CD4-positive, alpha-beta T cell treated with Interleukin-17A for 1 hour (primary cell): ENCODE measurements at places on chromosomes 4 and X.

DNA sequence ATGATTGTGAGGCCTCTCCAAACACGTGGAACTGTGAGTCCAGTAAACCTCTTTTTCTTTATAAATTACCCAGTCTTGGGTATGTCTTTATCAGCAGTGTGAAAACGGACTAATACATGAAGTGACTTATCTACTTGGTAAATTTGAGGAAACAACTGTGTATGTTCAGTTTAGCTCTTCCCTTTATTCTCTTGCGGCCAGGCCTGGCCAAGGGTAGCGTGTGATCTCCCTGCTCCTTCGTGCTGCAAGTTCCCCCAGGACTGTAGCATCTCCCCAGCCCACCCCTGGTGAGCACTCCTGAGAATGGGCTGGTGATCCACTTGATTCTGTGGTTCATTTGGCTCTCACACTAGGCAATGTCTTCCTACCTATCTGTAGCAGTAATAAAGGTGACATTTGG, 53.2 kb upstream of the CHRNA9 start:
- no peak for DNase-seq

DNA sequence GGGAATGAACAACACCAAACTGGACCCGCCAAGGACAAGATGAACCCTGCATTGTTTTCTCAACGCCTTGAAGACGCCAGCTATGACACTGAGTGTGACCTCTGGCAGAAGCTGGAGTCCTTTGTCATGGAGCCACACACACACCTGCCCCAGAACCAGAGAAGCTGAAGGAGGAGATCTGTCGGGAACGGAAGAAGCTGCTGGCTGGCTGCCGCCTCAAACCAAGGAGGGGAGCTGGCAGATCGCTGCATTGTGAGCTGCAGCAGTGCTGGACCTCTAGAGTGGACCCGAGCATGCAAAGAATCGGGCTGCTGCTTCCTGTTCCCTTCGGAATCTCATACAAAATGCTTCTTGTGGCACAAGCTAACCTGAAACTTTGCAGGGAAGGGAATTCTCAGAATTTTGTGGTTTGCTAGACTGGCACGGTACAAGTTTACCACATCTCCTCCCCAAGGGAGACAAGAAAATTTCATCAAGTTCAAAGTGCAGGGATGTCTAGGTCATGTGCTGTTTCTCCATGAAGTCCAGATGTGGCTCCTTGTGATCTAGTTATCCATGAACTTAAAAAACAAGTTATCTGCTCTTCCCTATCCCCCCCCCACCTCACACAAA, 23.4 kb upstream of the GLRB start:
- no peak for DNase-seq

- DNase-seq: peak; percentile 36
Measured at GRCh38 chr4:1305781-1306455, 16.2 kb downstream of the MAEA start.

DNA sequence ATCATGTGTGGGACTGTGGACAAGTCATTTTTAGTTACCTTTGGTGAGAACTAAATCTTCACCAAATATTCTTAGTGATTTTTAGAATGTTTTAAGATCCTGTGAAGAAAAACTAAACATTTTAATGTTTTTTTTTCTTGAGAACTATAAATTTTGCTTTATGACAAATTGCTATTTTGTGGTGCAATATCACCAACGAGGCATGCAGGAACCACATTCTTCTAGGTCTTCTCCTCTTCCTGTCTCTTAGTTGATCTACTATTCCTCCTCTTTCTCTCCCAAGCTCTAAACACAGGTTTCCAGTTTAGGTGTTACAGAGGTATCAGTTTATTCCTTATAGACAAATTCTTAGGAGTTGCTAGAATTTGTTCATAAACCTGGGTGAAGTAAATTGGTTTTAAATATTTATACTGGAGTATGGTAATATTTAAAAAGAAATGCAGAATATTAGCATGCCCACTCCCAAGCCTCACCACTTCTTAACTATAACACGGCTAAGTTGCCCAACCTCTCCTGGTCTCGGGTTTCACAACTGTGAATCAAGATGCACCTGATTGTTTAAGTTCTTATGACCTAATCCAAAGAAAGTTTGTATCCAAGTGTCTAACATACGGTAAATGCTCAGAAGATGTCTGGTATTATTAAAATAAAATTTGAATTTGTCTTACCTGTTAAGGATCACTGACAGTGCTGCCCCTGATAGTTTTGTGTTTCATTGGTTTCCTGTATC, 56.5 kb upstream of the CLNK start:
- no peak for DNase-seq

DNA sequence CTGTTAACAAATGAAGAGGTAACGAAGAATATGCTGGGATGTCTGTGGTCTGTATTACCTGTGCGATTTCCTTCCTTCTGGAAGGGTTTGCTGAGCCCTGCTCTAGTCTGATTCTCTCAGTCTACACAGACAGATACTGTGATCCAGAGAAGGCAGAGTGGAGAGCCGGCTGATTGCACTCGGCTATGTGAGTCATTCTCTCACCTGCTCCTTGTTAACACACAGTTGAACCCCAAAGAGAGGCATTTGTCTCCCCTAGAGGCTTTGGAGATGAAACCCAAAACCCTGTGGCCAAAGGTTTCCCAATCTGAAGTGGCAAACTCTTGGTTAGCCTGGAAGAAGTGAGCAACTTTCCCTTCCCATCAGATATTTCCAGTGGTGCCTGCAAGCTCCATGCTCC, 78.1 kb upstream of the GPC4 start:
- no peak for DNase-seq

DNA sequence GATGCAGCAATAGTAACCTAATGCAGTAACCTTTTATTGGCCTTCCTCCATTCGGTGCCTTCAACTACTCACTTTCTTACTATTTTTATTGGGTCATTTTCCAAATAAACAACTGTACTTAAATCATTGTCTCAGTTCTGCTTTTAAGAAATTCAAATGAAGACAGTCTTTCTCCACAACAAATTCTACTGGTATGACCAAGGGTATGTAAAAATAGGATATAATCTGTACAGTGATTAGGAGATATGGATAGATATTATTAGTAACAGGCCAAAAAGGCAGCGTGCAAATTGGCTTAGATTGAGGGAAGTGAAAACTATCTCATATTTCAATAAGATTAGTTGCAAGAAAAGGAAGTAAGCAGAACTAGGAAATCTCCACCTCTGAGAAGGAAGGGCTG, 177.4 kb upstream of the PPP1R2C start:
- no peak for DNase-seq

DNA sequence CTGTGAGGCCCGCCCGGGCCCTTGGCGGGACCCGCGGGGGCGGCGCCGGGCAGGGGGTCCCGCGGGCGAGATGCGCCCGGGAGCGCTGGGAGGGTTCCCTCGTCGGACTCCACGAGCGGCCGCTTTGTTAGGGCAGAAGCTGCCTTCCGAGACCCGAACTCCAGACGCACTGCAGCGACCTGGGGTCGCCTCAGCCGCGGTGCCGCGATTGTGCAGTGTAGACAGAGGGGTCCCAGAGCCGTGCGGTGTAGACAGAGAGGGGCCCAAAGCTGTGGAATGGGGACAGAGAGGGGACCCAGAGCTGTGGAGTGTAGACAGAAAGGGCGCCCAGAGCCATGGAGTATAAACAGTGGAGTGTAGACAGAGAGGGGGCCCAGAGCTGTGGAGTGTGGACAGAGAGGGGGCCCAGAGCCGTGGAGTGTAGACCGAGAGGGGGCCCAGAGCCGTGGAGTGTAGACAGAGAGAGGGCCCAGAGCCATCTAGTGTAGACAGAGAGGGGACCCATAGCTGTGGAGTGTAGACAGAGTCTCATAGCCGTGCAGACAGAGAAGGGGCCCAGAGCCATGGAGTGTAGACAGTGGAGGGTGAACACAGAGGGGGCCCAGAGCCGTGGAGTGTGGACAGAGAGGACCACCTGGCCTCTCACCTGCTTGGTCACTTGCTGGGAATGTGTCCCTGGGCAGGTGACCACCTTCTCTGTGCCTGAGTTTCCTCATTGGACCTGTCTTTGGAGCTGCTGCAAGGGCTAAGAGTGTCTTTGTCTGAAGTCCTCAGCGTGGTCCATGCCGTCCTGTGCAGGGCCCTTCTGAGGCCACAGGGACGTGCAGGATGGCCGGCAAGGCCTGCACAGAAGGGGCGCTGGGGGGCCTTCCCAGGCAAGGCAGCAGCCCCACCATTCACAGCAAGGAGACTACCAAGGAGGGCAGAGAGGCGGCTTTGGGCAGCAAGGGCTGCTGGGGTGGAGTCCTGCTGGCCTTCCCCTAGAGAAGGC, 875 bp downstream of the RGS12 start:
- peak; percentile 3 for DNase-seq

DNA sequence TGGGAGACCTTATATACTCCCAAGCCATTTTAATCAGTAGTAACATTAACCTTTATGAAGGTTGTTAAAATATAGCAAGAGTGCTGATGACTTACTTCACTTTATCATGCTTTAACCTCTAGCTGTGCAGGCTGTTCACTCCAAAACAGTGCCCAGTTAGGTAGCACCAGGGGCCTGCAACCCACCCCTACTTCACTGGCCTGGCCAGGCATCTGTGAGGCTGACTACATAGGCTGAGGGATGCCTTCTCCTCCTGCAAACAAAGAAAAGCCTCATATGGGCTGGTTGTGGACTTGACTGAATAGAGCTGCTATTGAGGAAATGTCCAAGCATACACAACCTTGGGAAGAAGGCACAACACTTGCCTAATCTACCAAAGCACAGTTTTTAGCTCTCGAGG, 172.8 kb downstream of the SHROOM3 start:
- no peak for DNase-seq

DNA sequence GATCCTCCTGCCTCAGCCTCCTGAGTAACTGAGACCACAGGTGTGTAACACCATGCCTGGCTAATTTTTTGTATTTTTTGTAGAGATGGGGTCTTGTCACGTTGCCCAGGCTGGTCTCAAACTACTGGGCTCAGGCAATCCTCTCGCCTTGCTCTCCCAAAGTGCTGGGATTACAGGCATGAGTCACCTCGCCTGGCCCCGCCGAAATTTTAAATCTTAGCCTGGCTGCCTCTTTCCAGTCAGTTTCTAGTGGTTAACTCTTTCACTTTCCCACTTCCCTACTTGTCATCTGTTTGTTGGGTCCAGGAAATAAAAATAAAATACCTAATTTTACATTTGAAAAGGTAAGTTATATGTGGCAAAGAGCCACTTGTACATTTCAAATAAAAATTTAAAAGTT, 62.4 kb downstream of the TMEM165 start:
- DNase-seq: no peak

DNA sequence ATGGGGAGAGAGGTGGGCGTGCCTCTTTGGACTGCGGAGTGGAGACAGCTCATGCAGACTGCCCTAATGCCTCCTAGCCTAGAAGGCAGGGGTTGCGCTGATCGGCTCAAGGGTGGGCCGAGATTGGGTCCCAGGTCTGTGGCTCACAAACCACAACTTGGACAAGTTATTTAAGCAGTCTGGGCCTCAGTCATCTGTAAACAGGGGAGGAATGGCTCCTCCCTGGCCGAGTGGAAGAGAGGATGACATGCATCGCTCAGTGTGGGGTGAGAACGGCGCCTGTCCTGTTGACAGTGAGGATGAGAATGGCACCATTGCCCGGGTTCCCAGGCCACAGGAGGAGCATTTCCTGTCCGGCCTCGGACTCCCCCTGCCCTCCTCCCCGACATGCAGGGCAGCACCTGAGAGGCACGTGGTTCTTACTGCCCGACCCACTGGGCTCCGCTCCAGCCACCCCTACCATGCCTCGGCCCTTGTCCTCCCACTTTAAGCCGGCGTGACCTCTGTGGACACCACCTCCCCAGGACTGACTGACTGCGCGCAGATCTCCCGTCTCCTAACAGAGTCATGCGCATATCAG, 40.3 kb upstream of the GRPEL1 start:
- no peak for DNase-seq

DNA sequence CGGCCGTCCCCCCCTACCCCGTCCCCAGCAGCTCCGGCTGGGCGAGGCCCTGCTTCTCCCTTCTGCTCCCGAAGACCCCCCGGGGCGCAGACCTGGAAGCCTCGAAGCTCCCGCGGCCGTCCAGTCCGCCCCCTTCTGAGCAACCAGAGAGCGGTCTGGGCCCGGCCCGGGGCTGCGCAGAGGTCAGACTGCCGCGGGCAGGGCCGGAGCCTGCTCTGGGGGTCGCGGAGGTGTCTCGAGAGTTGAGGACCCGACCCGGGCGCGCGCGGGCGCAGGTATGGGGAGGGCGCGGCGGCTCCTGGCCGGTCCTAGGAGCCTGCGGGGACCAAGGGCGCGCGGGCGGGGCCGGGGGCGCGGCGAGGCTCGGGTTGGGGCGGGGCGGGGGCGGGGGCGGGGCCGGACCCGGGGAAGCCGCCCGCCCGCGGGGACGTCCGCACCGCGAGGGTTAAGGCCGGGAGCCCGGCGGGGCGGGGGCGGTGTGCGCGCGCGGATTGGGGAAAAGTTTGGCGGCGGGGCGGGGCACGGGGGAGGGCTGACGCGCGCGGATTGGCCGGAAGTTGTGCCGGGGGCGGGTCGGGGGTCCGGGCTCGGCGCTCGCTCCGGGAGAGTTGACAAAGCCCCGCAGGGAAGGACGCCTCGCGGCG, at the start of gene FGFRL1:
FGFRL1 (plus strand) TSS at position 605 of the 644 bp plus-strand sequence. CDS start 860 bp downstream, outside the sequence.
- DNase-seq: peak; percentile 93

- DNase-seq: no peak
Measured at GRCh38 chr4:126701756-126702155, 931.0 kb upstream of the INTU start.

GRCh38 chrX:43661521-43662240, 5.6 kb downstream of the MAOA start:
- no peak for DNase-seq

DNA sequence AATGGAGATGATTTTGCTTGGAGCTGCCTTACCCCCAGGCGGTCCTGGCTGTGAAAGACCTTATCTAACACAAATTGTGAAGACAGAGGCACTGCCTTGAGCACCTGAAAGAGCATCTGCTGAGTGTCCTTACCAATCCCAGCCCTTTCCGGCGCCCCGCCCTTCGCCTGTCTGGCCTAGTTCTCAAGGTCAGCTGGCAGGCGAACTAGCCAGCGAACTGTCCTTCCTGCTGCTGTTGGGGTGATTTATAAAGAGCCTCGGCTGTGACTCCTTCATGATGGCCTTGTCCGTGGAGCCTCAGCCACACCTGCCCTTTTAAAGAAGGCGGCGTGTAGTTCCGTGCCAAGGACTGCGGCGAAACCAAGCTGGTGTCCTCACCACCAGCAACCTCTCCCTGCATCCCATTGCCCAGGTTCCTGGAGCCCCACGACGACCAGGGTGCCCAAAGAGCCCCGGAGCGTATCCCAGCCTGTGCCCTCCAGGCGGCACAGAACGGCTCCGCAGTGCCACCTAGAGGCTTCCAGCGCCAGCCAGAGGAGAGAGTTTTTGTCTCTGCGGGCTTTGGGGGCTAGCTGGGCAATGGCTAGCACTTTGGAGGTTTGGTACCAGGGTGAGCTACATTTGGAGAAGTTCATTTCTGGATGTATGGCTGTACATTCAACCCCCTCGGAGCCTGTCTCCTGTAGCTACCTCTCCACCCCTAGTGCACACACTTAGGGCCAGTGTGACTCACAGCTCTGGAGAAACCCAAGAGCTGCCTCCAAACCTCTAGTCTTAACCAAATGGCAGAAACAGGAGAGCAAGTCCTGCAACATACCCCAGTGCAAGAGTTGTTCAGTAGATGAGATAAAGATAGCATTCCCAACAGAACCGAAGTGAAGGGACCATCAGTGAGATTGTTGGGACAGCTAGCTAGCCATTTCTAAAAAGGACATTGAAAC, 36.8 kb upstream of the VMA21 start:
- DNase-seq: peak; percentile 33

GRCh38 chrX:100353326-100353725, 56.7 kb downstream of the PCDH19 start:
- DNase-seq: no peak

- no peak for DNase-seq
Measured at GRCh38 chr4:10738826-10739489, 54.4 kb upstream of the CLNK start.
